ENCODE measurements at places on chromosomes 11 and 22.

DNA sequence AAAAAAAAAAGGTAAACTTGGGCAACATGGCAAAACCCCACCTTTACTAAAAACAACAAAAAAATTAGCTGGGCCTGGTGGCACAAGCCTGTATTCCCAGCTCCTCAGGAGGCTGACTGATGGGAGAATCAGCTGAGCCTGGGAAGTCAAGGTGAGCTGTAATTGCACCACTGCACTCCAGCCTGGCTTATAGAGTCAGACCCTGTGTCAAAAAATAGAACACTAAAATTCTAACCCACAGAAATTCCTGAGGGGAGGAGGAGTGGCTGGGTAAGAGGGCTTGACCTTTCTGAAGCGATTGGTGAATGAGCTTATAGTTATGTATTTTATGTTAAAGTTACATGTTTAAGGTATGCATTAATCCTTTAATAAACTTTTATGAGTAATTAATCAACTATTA lies 53.3 kb downstream of the FAT3 start:
- DNase-seq: no peak

- DNase-seq: peak; percentile 0
These were observed at the start of gene MORC2 for GRCh38 chr22:30968015-30968923. Gene MORC2 (minus strand): TSS chr22:30968774. CDS start chr22:30967889, 885 bp downstream.

DNA sequence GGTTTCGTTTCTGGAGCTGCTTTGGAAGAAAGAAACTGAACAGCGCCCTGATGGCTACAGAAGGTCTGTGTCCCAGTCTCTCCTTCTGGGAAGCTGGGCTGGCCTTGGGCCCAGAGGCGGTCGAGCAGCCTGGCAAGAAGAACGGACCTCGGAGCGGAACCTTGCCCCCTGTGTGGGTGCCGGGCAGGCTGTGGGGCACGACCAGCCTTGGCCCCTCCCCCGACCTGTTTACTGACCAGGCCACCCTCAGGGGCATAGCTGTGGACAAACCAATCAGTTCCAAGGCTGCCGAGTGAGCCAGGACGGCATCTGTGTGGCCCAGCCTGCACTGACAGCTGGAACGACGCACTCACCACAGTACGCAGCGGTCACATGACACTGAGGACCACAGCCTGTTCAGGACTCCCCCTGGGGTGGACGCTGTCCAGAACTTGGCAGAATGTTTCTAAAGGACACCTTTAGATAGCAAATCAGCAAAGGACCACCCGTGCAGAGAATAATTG lies 7.2 kb downstream of the PIM3 start:
- DNase-seq: no peak

DNA sequence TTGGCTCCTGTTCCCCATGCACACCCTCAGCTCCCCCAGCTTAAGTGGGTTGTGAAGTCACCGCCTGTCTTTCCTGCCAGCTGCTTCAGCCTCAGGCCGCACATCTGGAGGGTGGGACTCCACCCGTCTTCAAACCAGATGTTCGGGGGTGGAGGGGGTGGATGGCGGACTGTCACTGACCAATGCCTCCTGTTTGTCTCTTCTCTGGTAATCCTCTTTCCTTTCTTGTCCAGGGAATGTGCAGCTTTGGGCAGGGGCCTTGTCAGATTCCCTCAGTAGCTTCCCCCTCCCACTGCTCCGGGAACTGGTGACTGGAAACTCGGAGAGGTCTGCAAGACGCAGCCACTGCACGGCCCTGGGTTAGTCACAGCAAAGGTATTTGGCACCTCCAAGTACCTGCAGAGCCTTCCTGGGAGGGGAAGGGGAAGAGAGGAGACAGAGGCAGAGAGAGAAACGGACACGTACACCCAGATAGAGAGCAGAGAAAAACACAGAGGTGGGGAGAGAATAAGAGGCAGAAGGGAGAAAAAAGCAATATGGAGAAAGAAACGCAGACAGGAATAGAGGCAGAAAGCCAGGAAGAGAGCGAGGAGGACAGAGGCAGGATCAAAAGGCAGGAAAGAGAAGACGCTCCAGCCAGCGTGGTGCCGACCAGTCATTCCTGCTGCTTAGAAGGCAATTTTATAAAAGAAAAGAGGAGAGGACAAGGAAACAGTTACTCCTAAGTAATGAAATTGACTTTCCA lies 56.1 kb upstream of the TIMP3 start:
- no peak for DNase-seq

DNA sequence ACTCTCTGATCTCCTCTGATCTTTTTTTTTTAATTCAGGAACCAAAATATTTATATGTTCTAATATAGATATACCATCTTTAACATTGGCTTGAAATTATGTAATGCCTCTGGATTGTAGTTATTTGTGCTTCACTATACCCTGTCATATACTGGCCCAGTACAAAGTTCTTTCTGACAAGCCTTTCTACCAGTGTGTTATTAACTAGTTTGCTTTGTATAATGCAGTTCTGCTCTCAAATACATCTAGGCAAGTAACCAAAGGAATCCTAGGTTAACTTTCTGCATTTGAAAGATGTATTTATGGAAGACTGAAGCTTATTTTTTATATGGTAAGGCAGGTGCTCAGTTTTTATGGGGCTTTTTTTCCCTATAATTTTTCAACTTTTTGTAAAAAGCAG lies 36.1 kb downstream of the ARHGEF12 start:
- DNase-seq: no peak

- DNase-seq: no peak
These were observed 130.9 kb upstream of the BLID start for GRCh38 chr11:122246874-122247273.

DNA sequence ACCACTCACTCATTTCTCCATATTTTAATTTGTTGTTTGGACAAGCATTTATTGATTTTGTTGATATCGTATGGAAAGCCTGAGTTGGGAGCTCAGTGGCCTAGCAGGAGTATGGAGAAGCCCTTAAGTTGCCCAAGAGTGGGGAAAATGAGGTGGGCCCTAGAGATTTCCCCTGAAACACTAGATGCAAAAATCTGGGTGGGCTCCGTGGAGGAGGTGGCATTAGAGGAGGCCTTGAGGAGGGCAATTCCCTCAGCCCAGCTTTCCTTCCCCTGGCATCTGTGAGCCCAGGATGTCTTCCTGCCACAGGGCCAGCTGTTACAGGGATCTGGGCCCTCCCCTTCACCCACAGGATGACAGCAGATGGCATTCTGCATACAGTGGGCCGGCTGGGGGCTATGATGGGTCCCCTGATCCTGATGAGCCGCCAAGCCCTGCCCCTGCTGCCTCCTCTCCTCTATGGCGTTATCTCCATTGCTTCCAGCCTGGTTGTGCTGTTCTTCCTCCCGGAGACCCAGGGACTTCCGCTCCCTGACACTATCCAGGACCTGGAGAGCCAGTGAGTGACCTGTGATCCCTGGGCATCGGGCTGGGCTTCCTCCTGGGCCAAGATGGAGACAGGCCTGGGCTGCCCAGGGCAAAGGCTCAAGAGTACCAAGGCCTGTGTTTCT lies 21.6 kb upstream of the SLC22A12 start:
- no peak for DNase-seq
